ENCODE measurements at places on chromosomes 7 and 10.

GRCh38 chr10:52446391-52446790, 132.3 kb downstream of the DKK1 start:
- peak; percentile 34 for DNase-seq

GRCh38 chr7:152931633-152932032, 172.1 kb downstream of the ACTR3B start:
- no peak for DNase-seq

DNA sequence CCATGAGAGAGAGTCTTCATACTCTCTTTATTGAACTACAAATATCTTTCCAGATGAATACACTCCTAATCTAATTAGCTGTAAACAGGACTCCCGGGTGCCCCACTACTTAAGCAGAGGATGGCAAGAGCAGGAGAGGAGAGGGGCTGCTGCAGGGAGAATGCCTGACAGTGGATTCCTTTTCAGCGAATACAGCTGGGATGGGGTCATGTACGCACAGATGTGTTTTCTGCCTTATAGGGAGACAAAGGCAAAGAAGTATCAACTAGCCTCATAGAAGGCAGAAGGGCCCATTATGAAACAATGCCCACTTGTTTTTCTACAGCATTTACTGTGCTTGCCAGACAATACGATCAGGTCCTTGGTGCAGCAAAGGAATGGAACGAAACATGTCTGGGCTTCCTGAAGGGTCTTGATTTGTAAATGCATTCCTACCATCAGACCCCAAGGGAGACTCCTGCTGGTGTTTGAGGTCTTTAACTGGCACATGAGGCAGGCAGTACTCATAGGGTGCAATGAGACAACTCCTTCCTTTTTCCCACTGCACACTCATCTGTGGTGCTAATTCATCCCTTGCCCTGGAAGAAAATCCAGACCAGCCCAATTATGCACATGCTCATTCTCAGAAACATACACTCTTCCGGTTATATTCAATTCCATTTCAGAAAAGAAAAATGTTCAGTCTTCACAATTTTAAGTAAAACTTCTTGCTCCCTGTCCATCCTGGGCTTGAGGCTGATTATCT, 117.1 kb downstream of the AOAH start:
- no peak for DNase-seq

GRCh38 chr10:132575320-132576201, 38.0 kb downstream of the INPP5A start:
- DNase-seq = peak; percentile 66

- DNase-seq = peak; percentile 75
Observed at GRCh38 chr7:69598081-69598486, at the start of gene AUTS2. Gene AUTS2 (plus strand): TSS chr7:69598475. CDS start chr7:69599654, 1,179 bp downstream.

- DNase-seq = no peak
Observed at GRCh38 chr10:131733596-131733995, 167.2 kb upstream of the PPP2R2D start.

- peak; percentile 67 for DNase-seq
Observed at GRCh38 chr7:127819975-127820731, 168.2 kb downstream of the SND1 start.

DNA sequence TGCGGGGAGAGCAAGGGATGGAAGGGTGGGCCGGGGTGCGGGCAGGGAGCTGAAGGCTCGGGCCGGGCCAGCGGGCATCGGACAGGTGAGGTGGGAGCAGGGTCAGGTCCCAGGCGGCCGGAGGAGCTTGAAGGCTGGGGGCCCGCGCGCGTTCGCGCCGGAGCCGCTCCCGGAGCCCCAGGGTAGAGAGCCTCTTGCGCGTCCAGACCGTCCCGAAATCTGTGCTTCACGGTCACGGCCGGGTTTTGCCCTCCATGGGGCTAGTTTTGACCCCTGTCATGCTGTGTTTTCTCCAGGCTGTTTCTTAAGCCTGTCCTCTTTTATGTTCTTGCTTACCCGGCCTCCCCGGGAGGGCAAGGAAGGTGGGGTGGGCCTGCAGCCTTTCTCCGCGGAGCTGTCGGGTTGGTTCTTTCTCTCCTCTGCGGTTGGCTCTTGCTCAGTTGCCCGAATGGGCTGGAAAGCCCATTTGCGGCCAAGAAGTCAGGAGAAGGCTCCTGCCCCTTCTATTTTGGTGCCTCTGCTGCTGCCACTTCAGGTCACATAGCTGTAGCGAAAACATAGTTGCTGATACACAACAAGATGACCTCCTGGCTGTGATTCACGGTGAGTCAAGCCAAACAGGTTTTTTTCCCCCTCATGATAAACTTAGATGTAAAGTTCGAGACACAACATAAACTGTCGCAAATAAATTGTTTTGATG, 650 bp downstream of the UBE2D1 start:
- DNase-seq = peak; percentile 65

DNA sequence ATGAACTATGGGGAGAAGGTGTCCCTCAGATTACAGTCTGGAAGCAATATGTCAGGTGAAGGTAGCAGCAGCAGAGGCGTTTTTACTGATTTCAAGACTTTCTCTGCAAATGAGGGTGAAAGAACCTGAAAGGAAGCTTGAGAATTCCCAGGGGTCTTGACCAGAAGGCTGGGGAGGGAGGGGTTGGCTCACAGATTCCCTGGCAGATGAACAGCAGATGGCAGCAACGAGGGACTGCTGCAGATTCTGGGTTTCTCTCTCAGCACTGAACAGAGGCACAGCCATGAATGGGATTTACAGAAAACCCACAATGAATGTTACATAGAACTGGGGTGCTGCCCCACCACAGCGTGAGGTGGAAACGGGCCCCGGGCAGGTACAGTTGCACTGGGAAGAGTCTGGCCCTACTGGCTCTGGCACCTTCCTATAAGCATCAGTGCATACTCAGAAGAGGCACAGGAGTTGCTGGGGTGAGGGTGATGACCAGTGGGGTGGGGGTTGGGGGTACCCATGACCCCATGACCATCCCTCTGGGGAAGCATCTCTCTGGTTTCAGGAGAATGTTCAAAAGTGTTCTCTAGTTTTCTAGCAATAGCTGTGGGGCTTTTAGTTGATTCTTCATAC, 317.8 kb downstream of the SH2D4B start:
- DNase-seq = no peak

GRCh38 chr10:131571346-131571745, 259.8 kb upstream of the TCERG1L start:
- no peak for DNase-seq

DNA sequence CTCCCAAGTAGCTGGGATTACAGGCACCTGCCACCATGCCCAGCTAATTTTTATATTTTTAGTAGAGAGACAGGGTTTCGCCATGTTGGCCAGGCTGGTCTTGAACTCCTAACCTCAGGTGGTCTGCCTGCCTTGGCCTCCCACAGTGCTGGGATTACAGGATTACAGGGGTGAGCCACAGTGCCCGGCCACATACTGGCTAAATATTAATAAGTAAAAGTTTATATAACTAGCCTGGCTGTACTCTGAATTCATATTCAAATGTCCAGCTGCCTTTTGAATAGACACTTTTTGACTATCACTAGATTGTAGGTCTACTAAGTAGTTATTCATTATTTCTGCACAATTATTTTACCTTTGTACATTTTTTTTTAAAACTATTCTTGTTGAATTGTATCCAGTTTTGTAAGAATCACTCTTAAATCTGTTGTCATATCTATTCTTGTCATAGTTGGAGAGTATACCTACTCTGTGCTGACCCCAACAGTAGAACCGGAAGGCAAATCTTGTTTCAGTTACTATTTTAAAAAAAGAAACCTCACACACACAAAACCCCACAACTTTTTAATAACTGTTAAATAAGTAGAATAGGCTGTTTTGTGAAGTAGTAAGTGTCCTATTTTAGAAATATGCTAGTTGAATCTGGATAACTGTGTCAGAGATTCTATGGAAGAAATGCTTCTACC, 29.6 kb downstream of the MINPP1 start:
- DNase-seq = no peak

GRCh38 chr7:84701524-84702306, 485.1 kb downstream of the SEMA3D start:
- DNase-seq = peak; percentile 87

DNA sequence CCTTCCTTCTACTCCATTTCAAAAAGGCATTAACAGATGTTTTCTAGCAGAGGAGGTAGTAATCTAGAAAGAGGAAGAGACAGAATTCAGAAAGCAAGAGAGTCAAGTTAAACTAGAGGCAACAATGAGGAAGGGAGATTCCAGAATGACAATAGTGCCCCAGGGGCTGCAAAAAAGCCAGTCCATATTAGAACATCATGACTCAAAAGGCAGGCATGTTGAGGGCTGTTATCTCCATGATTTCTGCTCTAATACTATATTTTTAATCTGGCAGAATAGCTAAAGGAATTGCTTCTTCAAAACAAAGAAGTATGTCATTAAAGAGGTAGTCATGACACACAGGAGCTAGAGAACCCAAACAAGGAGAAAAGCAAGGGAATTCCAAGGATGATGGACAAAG, 599.6 kb downstream of the INHBA start:
- DNase-seq = no peak

DNA sequence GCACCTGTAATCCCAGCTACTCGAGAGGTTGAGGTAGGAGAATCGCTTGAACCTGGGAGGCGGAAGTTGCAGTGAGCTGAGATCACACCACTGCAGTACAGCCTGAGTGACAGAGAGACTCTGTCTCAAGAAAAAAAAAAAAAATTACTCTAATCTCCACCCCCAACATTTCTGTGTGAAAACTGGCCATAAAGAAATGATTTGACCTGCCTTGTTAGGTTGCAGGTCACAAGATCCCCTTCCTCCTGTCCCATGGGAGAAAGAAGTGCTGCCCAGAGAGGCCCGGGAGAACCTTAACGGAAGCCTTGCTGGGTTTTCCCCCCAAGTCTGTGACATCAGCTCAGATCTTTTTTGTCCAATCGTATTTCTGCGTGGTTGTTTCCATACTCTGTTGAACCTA, 8.7 kb upstream of the CALHM1 start:
- DNase-seq = no peak

- no peak for DNase-seq
Observed at GRCh38 chr7:50303335-50304128, 984 bp upstream of the IKZF1 start.

DNA sequence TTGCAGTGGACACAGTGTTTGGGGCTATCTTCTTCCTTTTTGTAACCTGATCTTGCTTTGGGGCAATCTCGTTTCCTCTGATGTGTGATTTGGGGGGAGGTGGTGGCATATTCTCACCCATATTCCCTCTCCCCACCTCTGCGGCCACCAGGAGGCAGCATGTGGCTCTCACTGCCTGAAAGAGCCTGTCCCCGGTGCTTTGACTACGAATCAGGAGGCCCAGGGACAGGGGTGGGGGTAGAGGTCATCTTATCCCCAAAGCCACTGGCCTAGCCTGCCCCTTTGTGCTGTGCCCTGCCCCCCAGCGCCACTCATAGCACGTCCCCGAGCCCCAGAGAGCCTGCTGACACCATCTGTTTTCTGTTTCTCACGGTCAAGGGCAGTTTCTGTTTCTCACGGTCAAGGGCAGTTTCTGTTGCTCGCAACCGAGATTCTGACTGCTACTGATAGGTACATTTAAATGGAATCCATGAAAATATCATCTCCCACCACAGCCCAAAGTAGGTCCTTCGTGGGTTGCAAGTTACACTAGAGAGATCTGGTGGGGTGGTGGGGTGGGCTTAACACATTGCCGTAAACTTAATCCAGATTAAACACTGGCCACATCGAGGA, 28.2 kb downstream of the PHYH start:
- peak; percentile 8 for DNase-seq

All from fibroblast of mammary gland (primary cell).